ENCODE measurements at places on chromosomes 6 and 20. TPM values are rescaled to one million over a fixed set of nuclear protein-coding genes. Genes with fewer than 3 reads are reported as not detected.

GRCh38 chr6:147054871-147055270 lies 149.3 kb upstream of the STXBP5 start:
- H3K4me3 ChIP-seq = no peak overlapping the region
- DNase-seq = no peak
- H3K4me1 ChIP-seq = no peaks in the 10 kb centered on the region
- no peaks in the 10 kb centered on the region for H3K36me3 ChIP-seq

- H3K27ac ChIP-seq = no peak overlapping the region
- H3K4me1 ChIP-seq = no peaks in the 10 kb centered on the region
- H3K36me3 ChIP-seq = no peaks in the 10 kb centered on the region
- no peak overlapping the region for H3K4me3 ChIP-seq
These were observed 32.9 kb upstream of the FAM50B start for GRCh38 chr6:3816251-3816650.

DNA sequence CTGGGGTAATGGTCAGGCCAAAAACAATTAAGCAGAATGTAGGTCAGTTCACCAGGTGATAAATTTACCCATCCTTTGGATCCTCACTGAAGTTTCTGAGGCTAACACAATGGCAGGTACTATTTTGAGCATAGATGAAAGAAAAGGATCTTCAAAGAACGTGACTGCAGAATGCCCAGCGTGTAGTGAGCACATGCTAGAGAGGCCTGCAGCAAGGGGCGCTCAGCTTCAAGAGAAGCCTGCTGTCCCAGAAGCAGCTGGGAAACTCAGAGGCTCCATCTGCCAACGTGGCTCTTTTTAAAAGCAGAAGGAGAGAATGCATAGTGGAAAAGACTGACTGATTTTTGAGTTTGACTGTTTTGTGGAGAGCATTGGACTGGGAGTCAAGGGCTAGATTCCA lies 57.4 kb downstream of the CD83 start:
- H3K27ac ChIP-seq = no peak overlapping the region
- no peaks in the 10 kb centered on the region for H3K36me3 ChIP-seq
- DNase-seq = no peak
- H3K27me3 ChIP-seq = no peaks in the 10 kb centered on the region

NNAT gene
- not detected for total RNA-seq

DNA sequence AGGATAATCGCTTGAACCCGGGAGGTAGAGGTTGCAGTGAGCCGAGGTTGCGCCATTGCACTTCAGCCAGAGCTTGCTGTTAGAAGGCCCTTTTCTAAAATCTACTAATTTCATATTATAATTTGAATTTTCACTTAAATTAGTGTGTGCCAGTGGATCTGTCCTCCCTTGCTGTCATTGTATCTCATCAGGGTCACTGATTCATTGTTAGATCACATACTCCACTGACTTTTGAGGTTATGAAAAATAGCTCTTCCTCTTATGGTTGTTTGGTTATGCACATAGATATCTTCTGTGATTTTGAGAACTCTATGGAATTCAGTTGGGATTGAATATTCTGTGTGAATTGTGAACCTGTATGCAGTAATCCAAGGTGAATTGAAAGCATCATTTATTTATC lies 53.1 kb upstream of the TULP4 start:
- no peak overlapping the region for H3K27ac ChIP-seq
- DNase-seq = no peak
- H3K4me3 ChIP-seq = no peak overlapping the region
- no peaks in the 10 kb centered on the region for H3K36me3 ChIP-seq

GINS1 gene
- 5.4 TPM for total RNA-seq

SOBP gene
- total RNA-seq = 3.4 TPM

DNA sequence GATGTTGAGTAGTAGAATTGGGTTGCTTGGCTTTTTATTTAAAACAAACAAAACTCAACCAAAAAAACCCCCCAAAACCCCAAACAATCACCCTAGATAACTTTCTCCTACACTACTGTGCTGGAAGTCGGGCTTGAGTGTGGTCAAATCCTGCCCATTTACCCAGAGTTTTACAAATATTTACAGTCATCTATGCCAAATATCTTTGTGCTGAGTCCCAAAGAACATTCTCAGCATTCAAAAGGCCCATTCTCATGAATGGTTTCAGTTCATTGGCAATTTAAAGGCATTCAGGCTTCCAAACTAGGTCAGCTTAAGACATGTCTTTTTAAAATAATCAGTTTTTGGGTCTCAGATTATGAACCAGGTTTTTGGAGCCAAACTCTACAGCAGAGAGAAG lies 1.8 kb downstream of the RNF144B start:
- H3K27ac ChIP-seq = no peak overlapping the region
- DNase-seq = no peak
- H3K27me3 ChIP-seq = no peaks in the 10 kb centered on the region
